ENCODE measurements at places on chromosomes 2 and 18. TPM values are rescaled to one million over a fixed set of nuclear protein-coding genes. Genes with fewer than 3 reads are reported as not detected.

Gene SIX2
- 1.1 TPM for total RNA-seq

Gene OTOS
- not detected for total RNA-seq

Gene FOXD4L1
- total RNA-seq = not detected

DNA sequence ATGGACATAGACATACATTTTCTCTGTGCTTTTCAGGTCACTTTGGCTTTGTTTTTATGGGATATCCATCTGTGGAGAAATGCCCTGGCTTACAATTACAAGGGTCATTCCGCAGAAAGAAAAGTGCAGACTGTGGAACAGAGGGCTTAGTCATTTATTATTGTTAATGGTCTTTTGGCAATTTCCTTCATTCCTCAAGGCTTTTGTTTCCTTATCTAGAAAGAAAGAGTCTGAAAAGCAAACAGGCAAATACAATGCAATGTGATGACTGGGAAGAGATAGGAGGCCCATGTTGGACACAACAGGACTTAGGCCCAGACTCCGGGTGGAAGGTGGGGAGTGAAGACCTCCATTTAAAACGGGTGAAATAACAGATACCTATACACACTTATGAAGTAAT, 129.5 kb upstream of the CAVIN2 start:
- H3K36me3 ChIP-seq = no peaks in the 10 kb centered on the region
- no peak for DNase-seq
- no peaks in the 10 kb centered on the region for H3K27me3 ChIP-seq
- H3K4me1 ChIP-seq = no peaks in the 10 kb centered on the region

DNA sequence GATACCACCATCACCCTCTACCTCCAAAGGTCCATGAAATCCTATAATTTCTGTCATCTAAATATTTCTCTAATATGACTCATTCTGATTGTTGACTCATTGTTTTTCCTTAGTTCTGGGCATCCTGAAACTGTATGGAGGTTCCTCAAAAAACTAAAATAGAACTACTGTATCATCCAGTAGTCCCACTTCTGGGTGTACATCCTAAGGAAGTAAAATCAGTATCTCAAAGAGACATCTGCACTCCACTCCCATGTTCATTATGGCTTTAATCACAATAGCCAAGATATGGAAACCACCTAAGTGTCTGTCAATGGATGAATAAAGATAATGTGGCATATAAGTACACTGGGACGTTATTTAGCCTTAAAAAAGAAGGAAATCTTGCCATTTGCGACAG, 125.8 kb upstream of the MYO3B start:
- no peak overlapping the region for H3K4me3 ChIP-seq
- no peaks in the 10 kb centered on the region for H3K4me1 ChIP-seq
- H3K36me3 ChIP-seq = peaks cover 15% of the 10 kb centered on the region
- DNase-seq = no peak

DNA sequence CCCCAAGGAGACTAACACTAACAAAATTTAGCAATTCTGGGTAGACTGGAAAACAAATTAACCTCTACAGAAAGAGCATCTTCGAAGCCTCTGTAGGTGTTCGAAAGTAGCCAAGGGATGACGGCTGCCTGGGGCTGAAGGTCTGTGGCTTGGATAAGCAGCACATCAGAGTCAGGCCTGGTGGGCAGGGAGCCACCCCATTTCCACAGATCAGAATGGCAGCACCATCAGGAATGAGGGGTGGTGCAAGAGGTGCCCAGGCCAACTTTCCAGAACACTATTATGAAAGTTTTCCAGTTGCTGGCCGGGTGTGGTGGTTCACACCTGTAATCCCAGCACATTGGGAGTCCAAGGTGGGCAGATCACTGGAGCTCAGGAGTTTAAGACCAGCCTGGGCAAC, 57.9 kb downstream of the CABYR start:
- no peak overlapping the region for H3K27ac ChIP-seq
- peaks cover 22% of the 10 kb centered on the region for H3K4me1 ChIP-seq

- no peak overlapping the region for H3K27ac ChIP-seq
- no peak for DNase-seq
- no peaks in the 10 kb centered on the region for H3K27me3 ChIP-seq
- H3K4me3 ChIP-seq = no peak overlapping the region
- peaks cover 4% of the 10 kb centered on the region for H3K4me1 ChIP-seq
Observed at GRCh38 chr2:6080932-6081753, 389.0 kb downstream of the SOX11 start.

GRCh38 chr2:161796192-161796591, 172.0 kb downstream of the SLC4A10 start:
- no peak overlapping the region for H3K27ac ChIP-seq
- H3K4me1 ChIP-seq = no peaks in the 10 kb centered on the region
- DNase-seq = peak; percentile 59
- no peaks in the 10 kb centered on the region for H3K27me3 ChIP-seq
- no peak overlapping the region for H3K4me3 ChIP-seq

- no peaks in the 10 kb centered on the region for H3K36me3 ChIP-seq
- no peak overlapping the region for H3K27ac ChIP-seq
- H3K4me3 ChIP-seq = no peak overlapping the region
Observed at GRCh38 chr18:7681298-7681697, 114.2 kb downstream of the PTPRM start.

GRCh38 chr2:71940695-71941094, 207.0 kb downstream of the CYP26B1 start:
- H3K27me3 ChIP-seq = no peaks in the 10 kb centered on the region
- peak; percentile 56 for DNase-seq
- peaks cover 16% of the 10 kb centered on the region for H3K4me1 ChIP-seq

GRCh38 chr2:173513107-173513727, 158.5 kb downstream of the CDCA7 start:
- no peaks in the 10 kb centered on the region for H3K27me3 ChIP-seq
- no peaks in the 10 kb centered on the region for H3K36me3 ChIP-seq
- H3K4me1 ChIP-seq = no peaks in the 10 kb centered on the region
- H3K27ac ChIP-seq = no peak overlapping the region
- DNase-seq = no peak
- H3K4me3 ChIP-seq = no peak overlapping the region

GRCh38 chr18:2821695-2822094, 25.1 kb upstream of the EMILIN2 start:
- H3K36me3 ChIP-seq = no peaks in the 10 kb centered on the region
- no peaks in the 10 kb centered on the region for H3K27me3 ChIP-seq

All from right atrium auricular region (tissue), 2 donors.